ENCODE measurements at places on chromosomes 1 and 21.

GRCh38 chr1:205563927-205564441, 59.5 kb downstream of the CDK18 start:
- no peak for DNase-seq

DNA sequence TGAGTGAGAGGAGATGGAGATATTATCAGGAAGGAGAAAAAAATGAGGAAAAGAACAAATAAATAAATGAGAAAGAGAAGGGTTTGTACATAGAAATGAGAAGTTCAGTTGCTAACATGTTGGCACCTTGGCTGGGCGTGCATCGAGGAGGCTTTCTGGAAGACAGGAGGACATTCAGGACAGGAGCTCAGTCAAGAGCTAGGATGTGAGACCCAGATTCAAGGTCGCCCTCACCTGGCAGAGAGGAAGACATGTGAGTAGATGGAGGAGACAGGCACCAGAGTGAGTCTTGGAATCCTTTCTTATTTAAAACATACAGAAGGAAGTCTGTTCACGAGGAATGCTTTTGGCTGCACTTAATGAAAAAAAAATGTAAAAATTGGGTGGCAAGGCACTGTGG, 640.9 kb downstream of the NPHP4 start:
- DNase-seq = no peak

- no peak for DNase-seq
Observed at GRCh38 chr1:12275370-12275769, 45.5 kb downstream of the VPS13D start.

DNA sequence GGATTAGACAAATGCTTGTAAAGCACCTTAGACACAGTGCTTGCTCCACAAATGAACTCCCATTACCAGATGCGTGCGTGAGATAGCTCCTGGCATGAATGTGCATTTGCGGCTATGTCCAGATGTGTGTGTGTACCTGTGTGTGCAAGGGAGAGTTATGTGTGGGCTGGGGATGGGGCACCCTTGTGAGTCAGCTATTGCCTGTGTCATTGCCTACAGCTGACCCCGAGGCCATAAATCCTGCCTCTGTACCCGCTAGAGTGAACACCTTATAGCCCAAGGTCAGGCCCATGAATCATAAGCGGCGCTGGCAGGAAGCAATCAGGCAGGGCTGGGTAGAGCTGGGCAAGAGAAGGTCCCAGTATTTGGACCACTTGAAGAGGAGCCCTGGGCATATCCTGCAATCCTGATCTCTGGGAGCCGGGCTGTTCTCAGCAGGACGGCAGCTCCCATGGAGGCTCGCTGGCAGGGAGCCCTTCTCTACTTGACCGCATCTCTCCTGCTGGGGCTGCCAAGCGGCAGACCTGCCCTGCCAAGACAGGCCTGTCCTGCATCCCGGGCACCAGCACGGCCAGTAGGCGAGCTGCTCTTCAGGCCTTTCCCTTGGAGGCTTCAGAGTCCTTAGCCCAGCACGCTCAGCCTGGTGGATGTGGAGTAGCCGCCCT, 86.4 kb downstream of the TMEM53 start:
- DNase-seq = no peak

DNA sequence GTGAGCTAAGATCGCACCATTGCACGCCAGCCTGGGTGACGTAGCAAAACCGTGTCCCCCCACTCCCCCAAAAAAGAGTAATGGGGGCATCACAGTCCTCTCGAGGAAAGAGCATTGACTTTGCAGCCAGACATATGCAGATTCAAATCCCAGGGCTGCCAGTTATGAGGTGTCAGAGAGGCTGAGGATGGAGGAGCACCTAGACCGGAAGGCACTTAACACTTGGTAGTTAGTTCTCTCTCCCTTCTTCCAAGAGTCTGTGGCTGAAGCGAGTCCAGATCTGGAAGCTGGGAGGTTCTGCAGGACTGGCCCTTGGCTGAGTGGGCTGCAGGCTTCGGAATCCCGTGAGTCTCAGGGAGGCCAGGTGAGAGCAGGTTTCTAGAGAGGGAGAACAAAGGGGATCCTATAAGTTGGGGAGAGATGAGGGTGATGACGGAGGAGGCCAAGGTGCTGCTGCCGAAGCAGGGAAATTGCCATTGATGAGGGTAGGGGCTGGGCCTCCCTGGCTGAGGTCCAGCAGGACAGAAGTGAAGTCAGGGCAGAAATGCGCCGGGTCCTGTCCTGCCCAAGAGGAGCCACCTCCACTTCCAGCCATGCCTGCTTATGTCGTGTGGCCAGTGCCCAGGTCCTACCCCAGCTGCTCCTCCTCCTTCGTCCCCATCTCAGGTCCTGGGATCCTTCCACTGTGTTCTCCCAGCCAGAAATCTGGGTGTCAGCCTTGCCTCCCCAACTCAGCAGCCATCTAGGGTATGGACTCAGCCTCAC, 13.3 kb upstream of the SPOCD1 start:
- DNase-seq = no peak

DNA sequence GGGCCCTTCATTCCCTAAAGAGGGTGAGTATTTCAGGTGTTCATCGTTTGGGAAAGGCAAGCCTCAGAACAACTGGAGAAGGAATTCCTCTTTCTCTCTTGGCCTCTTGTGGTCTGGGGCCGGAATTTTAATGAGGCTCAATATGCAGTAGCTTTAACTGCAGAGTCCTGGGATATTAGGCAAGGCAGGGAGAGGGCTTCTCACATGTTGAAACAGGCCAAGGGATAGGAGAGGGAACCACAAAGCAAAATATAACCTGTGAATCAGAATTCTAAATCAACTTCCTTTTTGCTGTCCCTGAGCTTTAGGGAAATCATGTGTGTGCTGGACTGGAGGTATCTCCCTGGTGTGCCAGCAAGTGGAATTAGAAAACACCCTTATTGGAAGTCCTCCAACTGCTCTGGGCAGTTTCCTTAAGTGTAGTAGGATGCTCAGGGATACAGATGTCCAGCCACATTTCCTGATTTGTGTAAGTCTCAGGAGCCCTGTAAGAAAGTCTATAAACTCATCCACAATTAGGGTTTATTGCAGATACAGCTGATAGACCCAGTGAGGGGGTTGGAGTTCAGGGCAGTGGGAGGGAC, 215.8 kb upstream of the ZRANB2 start:
- DNase-seq = no peak

DNA sequence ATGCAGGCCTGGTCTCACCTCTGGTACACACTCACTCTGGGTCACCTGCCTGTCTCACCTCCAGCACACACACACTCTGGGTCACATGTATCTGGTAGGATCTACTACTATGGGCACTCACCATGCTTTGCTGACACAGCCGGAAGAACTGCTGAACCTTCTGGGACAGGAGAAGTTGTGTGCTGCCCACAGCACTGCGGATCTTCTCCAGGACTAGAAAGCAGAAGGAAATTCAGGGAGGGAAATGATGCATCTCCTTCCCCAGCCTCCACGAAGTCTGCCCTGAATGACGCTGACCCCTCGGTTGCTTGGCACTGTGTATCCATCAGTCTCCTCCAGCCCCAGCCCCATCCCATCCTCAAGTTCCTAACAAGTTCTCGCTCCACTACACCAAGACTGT, 7.9 kb upstream of the SMIM12 start:
- peak; percentile 68 for DNase-seq

- DNase-seq = peak; percentile 63
Observed at GRCh38 chr21:41777951-41778815, 11.3 kb upstream of the RIPK4 start.

DNA sequence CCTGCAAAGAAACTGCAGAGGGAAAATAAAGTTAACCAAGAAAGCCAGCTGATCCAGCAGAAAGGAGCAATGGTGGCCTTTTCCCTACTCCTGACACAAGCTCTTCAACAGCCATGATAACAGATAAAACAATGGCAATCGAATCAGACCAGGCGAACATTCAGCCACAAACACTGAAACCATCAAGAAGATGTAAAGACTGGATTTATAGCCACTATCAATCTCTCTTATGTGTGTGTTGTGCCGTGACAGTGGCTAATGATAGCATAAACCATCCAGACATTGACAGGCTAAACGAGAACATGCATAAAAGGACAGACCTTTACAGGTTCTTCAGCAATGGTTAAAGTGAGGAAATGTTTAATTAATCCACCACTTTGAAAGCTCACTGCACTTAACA, 78.1 kb upstream of the RAB4A start:
- no peak for DNase-seq

- DNase-seq = no peak
Observed at GRCh38 chr1:30652152-30652841, 71.1 kb downstream of the MATN1 start.

DNA sequence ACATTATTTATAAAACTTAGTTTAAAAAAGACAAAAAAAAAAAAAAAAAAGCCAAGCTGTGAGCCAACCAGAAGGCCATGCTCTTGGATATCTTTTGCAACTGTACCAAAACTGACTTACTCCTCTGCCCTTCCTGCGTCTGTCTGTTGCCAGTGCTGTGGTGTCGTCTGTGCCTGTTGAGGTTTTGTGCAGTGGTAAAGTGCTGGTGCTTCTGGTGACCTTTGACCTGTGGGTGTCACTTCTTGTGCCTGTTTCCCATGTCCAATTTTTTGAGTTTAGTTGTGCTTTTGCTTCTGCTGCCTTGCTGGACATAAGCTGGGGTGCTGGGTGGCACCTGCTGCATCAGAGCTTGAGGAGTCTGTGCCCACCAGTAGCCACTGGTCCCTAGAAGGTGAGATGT, 41.4 kb downstream of the RNF187 start:
- no peak for DNase-seq

DNA sequence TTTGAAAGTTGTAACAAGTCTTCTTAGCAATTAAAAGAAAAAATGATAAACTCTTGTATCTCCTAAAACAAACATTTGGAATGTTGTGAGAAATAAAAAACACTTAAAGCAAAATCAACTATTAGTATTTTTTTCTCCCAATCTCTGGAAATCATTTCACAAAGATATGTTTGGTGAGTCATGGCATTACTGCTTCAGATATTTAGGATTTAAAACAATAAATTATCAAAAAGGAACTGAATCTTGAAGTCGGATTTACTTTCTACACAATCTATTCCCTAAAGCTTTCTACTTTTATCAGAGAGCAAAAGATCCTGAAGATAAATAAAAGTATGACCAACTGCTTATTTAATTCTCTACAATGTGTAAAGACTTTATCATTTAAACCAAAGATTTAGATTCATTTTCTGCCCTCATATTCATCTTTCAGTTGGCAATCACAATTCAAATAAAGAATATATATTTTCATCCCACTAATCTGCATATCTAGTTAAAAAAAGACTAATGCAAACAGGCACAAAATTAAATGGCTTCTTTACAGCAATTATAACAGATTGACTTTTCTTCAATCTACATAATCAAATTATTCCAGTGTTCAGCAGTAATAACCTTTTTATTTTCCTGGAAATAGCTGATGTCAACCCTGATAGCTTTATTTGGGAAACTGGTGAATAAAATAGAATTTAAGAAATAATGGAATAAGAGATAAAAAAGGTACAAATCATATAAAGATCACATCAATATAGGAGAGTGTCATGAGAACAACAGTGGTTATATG, 230.0 kb downstream of the COP1 start:
- no peak for DNase-seq

GRCh38 chr21:18424276-18424675, 20.7 kb upstream of the TMPRSS15 start:
- DNase-seq = no peak

DNA sequence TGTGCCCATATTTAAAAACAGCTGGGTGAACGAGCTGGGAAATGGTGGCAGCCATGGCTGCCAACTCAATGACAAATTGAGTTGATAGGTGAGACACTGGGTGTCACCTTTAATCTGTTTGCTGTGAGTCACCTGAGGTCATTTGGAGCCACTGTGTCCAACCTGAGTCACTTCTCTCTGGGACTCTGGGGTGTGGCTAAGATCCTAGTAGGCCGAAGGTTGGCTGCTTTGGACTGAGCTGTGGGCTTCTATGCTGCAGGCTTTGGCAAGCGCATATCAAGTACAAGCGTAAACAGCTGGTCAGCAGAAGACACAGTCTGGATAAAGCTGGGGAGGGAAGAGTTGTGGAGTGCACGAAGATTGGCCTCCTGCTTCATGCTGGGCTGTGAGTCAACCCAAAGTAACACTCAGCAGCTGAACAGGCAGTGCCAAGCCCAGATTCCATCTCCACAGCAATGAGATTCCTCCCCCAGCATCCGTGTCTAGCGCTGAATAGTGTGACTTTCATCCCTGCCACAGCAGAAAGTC, 24.0 kb downstream of the TEX35 start:
- no peak for DNase-seq

GRCh38 chr1:24047110-24047477, 64.8 kb downstream of the MYOM3 start:
- peak; percentile 3 for DNase-seq

GRCh38 chr1:115112496-115113375, 23.4 kb upstream of the TSPAN2 start:
- peak; percentile 43 for DNase-seq

DNA sequence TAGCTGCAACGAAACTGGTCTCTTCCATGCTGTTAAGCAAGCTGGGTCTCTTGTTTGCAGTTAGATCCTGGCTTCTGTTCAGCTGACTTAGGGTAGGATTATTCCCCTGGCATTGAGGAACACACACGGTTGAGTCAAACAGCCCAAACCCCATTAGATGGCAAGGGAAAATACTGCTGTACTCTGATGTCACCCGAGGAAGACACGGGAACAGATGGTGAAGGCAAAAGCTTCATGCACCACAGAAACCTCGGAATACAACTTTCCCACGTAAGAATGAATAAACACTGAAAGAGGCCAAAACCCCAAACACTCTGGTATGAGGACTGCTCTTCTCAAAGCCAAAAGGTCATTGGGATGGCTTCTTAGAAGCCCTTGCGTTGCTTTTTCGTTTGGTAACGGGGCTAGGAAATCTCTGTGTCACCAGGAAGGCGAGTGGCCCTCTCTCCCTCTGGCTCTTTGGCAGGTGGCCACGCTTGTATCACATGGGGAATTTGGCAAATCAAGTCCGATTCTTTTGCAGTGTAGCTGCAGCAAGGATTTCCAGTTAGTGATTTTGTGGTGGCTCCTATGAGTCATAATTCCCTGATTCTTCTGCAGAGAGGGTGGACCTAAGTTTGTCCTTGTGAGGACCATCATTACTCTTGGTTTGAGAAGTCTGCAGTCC, 16.7 kb upstream of the LYST start:
- DNase-seq = peak; percentile 82

DNA sequence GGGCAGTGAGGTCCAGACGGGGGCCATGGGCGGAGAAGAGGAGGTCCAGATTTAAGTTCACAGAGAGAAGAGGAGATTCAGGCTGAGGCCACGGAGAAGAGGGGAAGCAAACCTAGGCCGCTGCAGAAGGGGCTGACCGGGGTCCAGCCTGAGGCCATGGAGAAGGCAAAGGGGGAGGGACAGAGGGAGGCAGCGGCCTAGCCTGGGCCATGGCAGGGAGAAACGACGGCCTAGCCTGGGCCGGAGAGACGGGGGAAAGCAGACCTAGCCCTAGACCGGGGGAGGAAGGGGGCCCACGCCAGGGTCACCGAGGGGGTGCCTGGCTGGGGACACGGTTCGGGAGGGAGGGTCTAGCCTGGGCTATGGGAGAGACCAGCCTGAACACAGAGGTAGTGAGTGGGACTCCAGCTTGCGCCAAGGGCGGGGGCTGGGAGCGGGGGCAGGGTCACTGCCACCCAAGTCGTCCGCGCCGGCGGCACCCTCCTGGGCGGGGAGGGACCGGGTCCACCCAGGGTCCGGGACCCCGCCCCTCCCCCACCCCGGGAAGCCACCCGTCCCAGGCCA, 459 bp downstream of the CAPZB start:
- no peak for DNase-seq

All from inflammatory macrophage (primary cell).